Activated T-cell treated with anti-CD3 and anti-CD28 coated beads, Interleukin-2, amount 50 U/mL, for 72 hours (primary cell): ENCODE measurements at places on chromosomes 2 and 18.

GRCh38 chr2:5763531-5763930, 71.3 kb downstream of the SOX11 start:
- no peak for DNase-seq

- no peak for DNase-seq
Observed at GRCh38 chr2:204581946-204582345, 36.7 kb downstream of the PARD3B start.

GRCh38 chr2:207225773-207226172, 60.0 kb upstream of the KLF7 start:
- no peak for DNase-seq

DNA sequence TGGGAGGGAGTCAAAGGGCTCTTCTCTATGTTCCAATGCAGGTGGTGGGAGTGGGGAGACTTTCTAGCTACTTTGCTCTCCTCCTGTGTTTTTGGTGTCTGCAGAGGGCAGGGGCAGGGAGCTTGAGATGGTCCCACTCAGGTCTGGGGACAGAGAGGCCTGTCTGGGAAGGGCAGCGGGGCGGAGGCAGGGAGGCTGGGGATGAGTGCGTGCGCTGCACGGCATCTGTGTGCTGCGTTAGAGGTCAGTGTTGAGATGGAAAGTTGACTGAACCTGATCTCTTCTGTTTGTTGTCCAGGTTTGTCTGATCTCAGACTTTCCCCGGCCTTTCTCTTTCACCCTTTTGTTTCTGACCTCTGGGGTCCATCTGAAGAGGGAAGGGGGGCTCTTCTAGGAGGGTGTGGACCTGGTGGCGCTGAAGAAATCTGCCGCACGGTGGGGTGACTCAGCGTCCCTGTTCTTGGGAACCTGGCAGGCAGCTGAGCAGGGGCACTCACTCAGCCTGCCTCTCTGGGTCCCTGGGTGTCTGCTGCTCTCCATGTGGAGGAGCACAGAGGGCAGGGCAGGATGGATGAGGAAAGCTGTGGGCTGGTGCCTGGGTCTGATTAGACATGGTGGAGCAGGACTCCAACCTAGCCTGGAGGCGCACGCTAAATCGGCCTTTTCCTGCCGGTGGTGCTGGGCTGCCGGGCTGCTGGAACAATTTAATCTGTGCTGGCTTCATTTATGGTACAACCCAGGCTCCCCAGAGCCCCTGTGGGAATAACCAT, 24.1 kb downstream of the IGFBP2 start:
- DNase-seq = no peak

GRCh38 chr2:28802975-28803429, 7.6 kb upstream of the SPDYA start:
- DNase-seq = no peak

DNA sequence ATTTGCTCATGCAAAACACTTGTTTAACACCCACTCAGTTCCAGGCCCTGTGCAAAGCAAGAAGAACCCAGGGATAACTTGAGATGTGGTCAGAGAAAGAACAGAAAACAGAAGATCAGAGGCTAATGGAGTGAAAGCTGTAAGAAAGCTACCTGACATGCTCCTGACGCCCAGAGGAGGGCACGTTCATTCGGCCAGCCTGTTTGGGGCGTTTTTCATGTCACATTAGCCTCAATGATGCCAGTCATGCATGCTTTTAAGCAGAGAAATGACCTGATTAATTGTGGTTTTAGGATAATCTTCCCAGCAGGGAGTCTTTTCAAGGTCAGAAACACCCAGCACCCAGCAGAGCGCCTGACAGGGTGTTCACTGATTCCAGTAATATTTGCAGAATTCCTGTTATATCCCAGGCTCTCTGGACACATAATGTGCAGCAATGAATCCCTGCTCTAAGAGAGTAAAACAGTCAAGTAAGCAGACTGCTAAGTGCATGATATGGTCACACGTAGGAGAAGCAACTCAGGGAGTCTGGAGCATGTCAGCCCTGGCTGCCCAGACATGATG, 320.0 kb downstream of the LRATD1 start:
- DNase-seq = no peak

GRCh38 chr2:224264259-224264658, 137.6 kb downstream of the FAM124B start:
- no peak for DNase-seq

DNA sequence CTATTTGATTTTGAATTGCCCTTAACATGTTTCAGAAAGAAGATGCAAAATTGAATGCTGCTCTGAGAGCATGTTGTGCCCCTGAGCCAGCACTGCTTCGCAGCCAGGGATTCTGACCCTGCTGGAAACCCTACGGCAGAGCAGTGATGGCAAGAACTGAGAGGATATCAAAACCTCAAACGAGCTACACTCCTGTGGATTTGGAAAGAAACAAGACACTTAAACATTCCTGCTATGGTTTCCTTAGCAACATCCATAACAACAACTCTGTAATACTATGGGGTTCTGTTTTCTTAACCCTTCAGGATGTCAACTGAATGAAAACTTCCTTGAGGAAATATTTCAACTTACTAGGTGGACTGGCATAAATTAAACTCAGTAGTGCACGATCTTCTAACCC, 649.1 kb downstream of the NYAP2 start:
- DNase-seq = no peak

GRCh38 chr2:221264318-221264717, 307.8 kb downstream of the EPHA4 start:
- DNase-seq = no peak

GRCh38 chr2:4762951-4763376, 929.2 kb upstream of the SOX11 start:
- DNase-seq = no peak

- no peak for DNase-seq
Observed at GRCh38 chr18:629269-630150, 27.9 kb upstream of the TYMS start.
